Activated CD8-positive, alpha-beta memory T cell treated with anti-CD3 and anti-CD28 coated beads for 1 hour (primary cell): ENCODE measurements at places on chromosomes 4 and X.

DNA sequence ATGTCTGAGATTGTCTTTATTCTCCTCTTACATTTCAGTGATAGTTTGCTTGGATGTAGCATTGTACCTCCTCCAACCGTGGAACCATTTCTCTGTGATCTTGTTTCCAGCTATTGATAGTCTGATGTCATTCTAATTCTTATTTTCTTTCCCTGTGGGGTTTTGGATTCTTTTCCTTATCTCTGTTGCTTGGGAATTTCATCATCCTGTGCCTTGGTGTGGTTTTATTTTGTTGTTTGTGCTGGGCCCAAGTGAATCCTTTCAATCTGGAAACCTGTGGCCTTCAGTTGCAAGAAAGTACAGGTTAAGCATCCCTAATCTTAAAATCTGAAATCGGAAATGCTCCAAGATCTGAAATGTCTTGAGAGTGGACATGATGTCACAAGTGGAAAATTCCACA lies 22.0 kb downstream of the MSX1 start:
- no peak for DNase-seq

- no peak for DNase-seq
These were observed 127.6 kb upstream of the MID1 start for GRCh38 chrX:10747975-10748374.

- DNase-seq: no peak
These were observed 275.8 kb upstream of the CPEB2 start for GRCh38 chr4:14726441-14726840.

- no peak for DNase-seq
These were observed 84.3 kb downstream of the GPC4 start for GRCh38 chrX:133330956-133331355.

DNA sequence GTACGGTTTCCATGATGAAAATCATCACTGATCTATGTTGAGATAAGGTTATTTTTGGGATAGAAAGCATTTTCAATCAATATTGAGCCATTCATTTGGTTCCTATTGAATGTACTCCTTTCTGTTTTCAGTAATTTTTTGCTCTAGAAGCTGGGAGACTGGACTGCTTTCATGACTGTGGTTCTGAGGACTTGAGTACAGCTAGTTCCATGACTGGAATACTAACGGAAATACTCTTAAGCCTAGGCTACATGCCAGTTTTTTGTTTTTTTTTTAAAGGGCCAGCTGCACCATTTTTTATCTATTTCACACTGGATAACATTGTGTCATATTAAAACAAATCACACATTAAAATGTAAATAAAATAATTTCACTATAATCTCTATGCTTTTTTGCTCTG lies 16.7 kb downstream of the PRR32 start:
- DNase-seq: no peak

GRCh38 chrX:114932550-114932949 lies 84.9 kb downstream of the IL13RA2 start:
- DNase-seq: no peak

DNA sequence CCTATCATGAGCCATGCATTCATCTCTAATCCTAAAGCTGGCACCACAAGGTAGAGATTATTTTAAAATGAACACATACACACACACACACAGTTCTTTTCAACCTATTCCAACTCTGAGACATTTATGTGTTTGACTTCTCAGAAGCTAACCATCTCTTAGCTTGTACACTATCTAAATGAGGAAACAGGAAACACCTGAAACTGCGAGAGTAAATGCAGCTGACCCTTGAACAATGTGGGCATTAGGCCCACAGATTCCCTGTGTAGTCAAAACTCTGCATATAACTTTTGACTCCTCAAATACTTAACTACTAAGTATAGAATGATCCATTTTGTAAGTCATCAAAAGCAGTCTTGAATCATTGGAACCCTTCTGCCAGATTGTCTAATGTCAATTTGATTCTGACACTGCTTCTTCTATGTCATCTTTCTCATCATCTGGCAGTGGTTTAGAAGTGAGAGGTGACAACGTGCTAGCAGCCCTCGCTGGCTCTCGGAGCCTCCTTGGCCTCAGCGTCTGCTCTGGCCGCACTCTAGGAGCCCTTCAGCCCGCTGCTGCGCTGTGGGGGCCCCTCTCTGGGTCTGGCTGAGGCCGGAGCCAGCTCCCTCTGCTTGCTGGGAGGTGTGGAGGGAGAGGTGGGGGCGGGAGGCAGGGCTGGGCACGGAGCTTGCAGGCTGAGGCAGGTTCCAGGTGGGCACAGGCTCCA lies 21.4 kb upstream of the IL15 start:
- no peak for DNase-seq

GRCh38 chrX:116841290-116841689 lies 378.5 kb upstream of the CT83 start:
- DNase-seq: no peak

DNA sequence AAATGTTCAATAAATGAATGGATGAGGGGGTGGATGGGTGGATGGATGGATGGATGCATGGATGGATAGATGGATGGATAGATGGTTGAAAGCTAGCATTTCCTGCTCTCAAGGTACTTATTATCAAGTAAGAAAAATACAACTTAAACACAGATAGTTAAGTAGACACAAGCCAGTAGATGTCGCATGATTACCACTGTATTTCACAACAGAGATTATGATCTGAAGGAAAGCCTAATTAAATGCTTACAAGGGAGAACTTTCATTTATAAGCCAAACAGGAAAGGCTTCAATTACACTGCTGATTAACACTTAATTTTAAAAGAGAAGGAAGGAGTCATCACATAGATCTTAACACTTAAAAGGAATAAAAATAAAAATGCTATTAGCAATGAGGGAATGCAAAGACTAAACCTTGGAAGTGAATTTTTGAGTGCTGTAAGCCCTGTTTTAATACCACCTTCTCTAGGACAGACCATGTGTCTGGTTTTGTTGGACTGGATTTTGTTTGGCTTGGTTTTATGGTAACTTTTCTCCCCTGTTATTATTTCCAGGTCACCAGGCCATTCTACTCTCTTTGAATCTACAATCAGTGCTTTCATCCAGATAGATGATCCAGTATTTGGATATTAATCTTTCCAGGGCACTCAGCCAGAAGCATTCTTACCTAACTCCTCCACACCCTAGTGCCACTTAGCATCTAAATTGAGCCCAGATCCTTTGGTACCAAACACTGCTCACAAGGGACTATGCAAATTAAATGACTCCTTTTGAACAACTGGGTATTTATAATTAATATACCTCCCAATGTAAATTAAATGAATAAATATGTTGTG lies 75.5 kb upstream of the SLC39A8 start:
- DNase-seq: no peak

DNA sequence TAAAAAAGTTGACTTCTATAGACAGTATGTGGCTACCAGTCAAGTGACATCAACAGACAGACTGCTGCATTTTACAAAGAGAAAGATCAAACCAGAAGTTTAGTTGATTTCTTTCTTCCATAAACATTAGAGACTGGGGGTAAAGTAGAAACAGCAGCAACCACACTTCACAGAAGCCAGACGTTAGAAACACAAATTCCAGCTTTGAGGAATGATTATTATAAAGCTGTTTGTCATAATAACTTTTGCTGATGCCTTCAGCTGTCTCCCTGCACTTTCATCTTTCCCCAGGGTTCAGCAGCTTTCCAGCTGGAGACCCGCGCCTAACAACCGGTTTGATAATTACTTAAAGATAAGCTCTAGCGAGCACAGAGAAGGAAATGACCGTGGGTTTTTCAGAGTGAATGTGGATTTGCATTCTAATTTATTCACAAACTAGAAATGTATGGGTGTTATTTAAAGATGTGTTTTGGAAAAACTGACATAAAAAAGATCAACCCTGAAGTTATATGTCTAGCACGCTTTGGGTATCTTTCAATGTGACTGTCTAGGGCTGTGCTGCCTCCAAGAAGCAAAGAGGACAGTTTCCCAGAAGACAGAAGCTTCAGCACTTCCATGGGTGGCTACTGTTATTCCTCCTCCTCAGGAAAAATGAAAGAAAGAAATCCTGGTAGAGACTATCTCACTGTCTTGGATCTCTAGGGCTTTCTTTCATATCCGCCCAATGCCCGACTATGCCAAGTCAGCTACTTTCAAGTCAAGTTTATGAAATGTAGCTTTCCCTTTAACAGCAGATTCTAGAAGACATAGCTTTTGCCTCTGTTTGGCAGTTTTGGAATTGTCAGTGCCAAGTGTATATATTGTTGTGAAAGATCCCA lies 15.0 kb upstream of the ENAM start:
- DNase-seq: no peak

DNA sequence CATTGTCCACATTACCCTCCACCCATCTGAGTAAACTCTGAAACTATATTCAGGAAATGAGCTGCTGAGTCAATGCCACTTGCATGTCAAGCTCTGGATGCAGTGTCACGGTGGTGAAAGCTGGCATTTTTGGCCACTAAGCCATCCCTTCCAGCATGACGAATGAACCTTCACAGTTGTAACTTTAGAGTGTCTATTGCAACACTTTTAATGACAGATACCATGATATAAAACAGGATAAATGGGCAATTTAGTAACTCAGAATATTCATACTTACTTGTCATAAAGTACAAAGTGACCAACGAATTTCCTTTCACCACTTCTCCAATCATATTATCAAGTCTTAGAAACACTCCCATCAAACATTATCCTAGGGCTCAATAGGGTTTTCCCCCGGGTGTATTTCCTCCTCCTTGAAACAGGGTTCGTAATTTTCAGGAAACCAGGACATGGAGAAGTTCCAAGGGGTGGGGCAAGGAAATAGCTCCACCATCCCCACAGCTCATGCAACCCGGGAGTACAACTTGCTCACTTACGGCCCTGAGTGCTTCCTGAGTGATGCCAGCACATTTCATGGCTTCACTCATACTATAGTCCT lies 73.1 kb downstream of the MTHFD2L start:
- no peak for DNase-seq

DNA sequence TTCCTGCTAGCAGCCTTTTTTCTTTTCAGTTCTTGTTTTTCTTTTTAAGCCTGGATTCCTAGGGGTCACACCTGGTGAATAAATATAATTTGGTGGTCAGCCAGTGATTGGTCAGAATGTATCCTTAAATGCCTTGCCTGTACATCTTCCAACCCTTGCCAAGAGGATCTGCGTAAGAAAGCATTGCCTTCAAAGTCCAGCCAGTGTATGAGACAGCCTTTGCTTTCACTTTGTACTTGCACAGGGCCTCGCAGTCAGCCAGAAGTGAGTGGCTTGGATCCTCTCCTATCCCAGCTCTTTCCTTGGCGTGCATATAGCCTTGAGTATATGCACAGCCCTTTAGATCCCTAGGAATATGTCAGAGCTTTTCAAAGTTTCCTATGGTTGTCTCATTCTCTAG lies 22.2 kb downstream of the KANTR start:
- DNase-seq: no peak

DNA sequence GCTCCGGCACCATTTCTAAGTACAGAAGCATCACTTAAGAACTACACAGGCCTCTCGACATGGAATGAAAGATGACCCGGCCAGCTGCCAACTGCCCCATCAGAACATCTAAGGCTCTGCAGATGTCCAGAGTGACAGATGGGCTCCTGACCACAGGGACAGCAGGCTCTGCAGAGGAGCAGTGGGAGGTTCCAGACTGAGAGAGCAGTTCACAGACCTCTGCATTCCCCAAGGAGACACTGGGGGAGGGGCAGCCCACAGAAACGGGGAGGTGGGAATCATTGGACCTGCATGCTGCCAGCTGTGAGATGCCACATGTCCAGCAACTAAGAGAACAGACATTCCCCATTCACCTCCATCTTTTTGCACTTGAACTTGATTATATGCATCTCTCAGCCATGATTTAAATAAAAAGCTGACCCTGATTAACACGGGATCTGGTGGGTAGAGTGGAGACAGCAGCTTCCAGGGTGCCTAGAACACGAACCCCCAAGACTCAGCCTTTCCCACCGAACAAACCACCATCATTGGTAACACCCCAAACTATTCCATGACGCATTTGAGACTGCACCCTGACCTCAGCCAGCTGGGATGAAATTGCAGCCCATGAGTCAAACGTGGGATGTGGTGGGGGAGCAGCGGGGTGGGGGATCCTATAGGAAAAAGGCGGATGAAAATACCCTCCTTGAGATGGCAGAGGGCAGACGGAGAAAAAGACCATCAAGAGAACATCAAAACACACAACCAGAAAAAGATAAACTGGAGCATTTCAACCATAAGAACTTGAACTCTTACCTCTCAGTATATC lies 47.2 kb downstream of the AFAP1 start:
- no peak for DNase-seq
